ENCODE measurements at places on chromosomes 11 and 22.

GRCh38 chr11:64674774-64675173 lies 48.2 kb downstream of the NRXN2 start:
- no peak for DNase-seq

DNA sequence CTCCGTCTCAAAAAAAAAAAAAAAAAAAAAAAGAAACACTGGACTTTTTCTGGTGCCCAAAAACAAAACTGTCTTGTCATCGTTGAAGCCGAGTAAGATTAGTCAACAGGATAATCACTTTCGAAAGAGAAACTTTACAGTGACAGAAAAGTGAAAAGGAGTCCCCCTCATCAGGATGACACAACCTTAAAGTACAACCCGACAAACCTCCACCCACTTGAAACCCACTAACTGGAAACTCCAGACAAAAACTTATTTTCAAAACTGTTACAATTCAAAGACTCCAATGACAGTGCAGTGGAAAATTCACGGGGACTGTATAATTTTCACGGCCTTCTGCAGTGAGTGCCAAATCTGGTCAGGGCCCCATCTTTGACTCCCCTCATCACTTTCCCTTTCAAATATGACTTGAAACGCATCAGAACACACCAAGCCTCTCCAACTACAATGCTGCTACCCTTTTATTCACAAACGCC lies 1.3 kb downstream of the DENND5A start:
- peak; percentile 76 for DNase-seq

DNA sequence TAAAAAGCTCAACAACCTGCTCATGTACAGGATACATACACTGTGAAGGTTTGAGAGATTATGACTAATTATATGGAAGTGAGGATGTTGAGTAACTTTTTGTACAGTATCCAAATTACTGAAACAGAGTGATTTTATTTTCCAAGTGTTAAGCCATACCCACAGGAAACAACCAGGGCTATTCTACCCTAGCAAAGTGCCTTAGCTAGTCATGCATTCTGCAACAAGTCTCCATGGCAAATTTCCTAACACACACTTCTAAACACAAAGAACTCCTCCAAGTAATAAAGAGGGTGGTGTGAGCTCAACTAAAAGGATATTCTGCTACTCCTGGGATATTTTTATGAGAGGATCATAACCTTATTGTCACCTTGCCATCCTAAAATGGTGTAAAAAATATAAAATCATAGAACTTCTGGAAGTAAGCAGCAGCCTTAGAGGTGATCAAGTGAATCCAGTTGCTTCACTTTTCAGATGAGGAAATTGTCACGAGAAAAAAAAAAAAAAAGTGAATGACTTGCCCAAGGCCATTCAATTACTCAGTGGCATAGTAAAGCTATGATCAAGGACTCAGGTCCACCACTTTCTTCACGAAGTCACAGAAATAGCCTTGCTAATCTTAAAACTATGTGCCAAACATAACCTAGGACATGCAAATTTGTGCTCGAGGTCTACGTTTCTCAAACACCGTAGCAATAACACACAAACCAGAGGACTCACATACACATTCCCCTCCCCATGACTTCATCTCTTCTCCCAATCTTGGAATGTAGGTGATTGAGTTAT lies 4.2 kb downstream of the LGR4 start:
- DNase-seq = no peak

- peak; percentile 44 for DNase-seq
These were observed 539 bp downstream of the EIF4ENIF1 start for GRCh38 chr22:31488988-31489617.

- DNase-seq = no peak
These were observed 406.5 kb upstream of the CHORDC1 start for GRCh38 chr11:90629229-90629806.

DNA sequence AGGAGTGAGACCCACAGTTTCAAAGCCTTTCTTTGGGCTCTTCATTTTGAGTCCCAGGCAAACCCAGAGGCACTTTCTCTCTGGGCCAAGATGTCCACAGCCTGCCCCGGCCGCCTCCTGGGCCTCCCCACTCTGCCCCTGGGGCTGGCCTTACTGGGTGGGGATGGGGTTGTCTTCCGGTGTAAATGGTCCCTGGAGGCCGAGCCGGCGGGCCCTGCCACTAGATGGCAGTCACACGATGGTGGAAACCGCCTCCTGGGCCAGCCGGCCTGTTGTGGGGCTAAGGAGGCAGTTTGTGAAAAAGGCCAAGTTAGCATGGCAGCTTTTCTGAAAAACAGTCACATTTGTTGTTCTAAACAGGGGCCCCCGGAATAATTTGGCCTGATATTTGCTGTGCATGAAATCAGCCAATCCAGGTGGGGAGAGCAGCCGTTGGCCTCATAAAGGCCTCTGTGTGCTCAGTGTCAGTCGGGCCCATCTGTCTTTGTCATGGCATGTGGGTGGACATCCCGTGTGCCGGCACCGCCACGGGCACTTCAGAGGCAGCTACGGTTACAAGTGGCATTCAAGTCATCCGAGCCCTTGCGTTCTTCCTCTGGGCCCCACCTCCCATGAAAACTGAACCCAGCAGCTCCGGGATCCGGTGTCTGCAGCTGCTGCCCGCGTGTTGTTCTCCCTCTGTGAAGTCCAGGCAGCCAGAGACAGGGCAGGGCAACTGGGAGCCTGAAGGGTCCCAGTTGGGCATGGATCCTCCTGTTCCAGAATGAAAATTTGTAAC lies 6.5 kb downstream of the MRPL23 start:
- peak; percentile 3 for DNase-seq

GRCh38 chr11:134543241-134543640 lies 131.2 kb upstream of the B3GAT1 start:
- DNase-seq = no peak

GRCh38 chr22:19800761-19801244 lies 40.2 kb downstream of the TBX1 start:
- DNase-seq = no peak

- DNase-seq = no peak
These were observed 72.9 kb upstream of the SEPTIN5 start for GRCh38 chr22:19641254-19641982.

- no peak for DNase-seq
These were observed 1057.0 kb upstream of the CNTN5 start for GRCh38 chr11:97963528-97964331.

DNA sequence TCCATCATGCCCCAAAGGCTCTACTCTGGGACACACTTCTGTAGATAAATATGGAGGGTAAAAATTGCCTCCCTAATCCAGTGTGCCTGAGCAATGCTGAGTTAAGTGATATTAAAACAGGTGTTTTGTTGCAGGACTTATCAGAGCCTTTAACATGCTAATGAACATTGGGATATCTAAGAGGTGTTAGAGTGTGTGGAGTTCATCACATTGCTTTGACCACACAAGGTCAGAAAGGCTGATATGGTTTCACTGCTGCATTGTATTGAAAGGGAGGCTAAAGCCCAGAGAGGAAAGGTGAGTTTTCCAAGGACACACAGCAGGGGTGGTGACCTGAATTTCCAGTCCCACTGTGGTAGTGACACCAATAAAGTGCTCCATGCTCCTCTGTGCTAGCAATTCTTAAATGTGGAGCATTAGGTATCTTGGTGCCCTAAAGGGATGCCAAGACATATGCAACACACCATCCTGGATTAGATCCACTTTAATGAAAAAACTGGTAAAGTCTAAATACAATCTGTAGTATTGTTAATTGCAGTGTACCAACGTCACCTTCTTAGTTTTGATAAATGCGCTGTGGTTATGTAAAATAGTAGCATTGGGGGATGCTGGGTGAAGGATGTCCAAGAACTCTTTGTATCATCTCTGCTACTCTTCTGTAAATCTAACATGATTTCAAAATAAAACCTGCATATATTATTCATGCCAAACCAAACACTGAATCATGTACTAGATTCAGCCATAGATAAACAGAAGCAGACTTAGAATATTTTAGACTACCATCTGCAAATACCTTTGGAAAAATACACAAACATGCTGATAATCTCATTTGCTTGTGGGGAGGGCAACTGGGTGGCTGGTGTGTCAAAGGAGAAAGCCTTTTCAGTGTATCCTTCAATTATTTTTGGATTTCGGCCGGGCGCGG lies 45.8 kb downstream of the MIAT start:
- DNase-seq = no peak

- DNase-seq = no peak
These were observed 677.2 kb upstream of the TENM4 start for GRCh38 chr11:80118073-80118472.

GRCh38 chr11:13577881-13578280 lies 82.1 kb upstream of the PTH start:
- no peak for DNase-seq

- no peak for DNase-seq
These were observed 26.1 kb upstream of the BAIAP2L2 start for GRCh38 chr22:38136607-38137006.

- DNase-seq = no peak
These were observed 234.0 kb downstream of the ST3GAL4 start for GRCh38 chr11:126589492-126589803.

GRCh38 chr22:28600546-28601143 lies 79.0 kb downstream of the TTC28 start:
- DNase-seq = peak; percentile 17

DNA sequence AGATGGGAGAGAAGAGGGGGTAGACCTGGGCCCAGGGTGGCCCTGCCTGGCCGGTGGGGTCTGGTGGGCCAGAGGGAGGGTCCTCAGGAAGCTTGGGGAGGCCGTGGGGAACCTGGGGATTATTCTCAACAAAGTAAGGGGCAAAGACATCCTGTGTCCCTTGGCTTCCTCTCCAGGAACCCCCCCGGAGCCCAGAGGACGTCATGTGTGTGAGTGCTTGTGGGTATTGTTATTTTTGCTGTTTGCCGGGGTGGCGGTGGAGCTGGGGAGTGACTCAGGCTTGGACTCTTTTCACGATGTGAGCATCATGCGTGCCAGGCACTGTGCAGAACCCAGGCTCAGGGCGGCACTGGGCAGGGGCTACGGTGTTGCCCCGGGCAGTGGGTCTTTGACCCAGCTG lies 982 bp upstream of the SHANK3 start:
- DNase-seq = no peak

DNA sequence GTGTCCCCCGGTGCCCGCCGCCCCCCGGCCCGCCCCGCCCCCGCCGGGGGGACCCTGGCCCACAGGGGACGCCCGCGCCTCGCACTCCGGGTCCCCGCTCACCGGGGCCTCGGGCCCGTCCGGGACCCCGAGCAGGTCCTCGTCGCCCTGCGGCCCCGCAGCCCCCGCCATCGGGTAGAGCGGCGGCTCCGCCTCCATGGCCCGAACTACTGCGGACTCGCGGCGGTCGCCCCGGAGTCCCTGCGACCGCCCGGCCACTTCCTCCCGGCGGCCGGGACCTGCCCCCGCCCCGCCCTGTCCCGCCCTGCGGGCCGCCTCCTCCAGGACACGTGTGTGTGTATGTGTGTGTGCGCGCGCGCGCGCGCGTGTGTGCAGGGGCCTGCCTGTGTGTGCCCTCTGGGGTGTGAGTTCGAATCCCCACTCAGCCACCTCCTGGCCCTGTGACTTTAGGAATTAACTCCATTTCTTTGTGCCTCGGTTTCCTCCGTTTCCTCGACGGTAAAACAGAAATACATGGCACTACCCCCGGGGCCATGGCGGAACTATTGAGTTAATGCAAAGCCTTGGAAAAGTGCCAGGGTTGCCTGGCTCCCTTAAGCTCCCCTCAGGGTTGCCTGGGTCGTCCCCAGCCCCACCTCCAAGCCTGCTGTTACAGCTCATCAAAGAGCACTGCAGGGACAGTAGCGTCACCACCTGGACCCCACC lies at the start of gene UNC93B1:
Gene UNC93B1, minus strand, starts transcription at position 252 of the 705 bp plus-strand sequence. Its CDS starts 54 bp downstream, at position 198.
- peak; percentile 79 for DNase-seq

GRCh38 chr11:130213143-130213978 lies 53.8 kb downstream of the ST14 start:
- DNase-seq = peak; percentile 71

DNA sequence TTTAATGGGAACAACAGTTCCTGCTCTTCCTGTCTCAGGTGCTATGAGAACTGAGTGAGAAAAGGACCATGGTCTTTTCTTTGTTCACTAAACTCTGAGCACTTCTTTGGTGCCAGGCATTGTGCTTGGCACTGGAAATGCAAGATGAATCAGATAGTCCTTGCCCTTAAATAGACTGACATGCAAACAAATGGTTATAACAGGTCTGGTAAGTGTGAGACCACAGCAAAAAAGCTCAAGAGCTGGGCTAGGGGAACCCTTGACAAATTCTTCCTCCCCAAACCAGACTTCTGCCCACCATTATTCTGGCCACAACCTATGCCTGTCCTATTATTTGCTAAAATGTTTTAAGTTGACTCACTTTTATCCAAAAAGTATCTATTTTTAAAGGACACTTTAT lies 5.1 kb downstream of the SLC43A3 start:
- no peak for DNase-seq

DNA sequence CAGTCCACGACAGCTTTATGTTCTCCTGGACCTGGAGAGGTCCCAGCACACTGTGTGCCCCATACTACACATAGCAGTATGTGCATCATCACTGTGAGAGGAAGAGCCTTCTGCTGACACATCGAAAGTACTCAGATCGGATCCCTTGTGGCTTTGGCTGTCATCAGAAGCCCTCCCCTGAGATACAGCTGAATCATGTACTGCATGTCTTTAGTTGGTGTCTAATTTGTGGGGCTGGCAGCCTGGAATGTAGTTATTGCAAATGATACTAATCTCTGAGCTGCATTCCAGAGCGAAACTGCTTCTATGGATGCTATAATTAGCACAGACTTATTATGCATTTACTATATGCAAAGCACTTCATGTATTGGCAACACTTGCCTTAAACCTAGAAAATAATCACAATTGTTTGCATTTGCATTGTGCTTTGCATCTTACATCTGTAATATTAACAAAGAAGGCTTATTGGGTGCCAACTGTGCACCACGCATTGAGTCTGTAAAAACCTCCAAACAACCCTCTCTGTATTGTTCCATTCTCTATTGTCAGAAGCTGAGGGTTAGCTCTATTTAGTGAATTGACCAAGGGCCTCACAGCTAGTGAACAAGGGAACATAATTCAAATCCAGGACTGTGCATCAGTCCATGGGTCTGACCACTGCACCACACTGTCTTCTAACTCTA lies 89.2 kb upstream of the CRTAM start:
- DNase-seq = peak; percentile 78

GRCh38 chr11:60394666-60395380 lies 1.4 kb upstream of the MS4A14 start:
- DNase-seq = no peak

Data from stimulated activated CD4-positive, alpha-beta T cell treated with anti-CD3 and anti-CD28 coated beads, Interleukin-4, amount 100 ng/mL, for 24 hours (primary cell).